Stimulated activated CD4-positive, alpha-beta T cell treated with anti-CD3 and anti-CD28 coated beads, TNF-alpha, amount 100 ng/mL, for 24 hours (primary cell): ENCODE measurements at places on chromosomes 12 and 14.

DNA sequence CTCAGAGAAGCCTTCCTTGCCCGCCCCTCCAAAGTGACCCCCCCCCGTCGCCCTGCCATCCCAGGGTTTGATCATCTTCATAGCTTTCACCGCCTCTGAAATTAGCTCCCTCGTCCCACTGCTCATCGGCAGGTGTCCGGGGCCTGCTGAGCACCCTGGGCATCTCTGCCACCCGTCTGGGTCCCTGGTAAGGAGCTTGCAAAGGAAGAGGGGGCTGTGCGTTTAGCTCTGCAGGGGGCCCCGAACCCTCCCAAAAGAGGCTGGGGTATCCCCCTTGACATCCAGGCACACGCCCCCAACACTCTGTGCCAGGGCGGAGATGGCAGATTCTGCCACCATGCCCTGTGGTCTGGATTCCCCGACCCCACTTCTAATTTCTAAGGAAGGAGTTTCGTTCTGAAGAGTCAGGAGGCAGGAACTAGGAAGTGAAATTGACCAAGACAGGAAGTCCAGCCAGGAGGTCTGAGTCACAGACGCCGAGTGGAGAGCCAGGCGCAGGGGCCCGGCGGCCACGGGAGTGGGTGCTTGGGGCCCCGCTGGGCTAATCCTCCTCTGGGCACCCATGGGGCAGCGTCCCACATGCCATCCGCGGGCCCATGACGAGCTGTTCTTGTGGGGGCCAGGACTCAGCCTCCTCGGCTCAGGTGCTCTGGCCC is 95.7 kb downstream of the RFLNA start:
- DNase-seq = no peak

DNA sequence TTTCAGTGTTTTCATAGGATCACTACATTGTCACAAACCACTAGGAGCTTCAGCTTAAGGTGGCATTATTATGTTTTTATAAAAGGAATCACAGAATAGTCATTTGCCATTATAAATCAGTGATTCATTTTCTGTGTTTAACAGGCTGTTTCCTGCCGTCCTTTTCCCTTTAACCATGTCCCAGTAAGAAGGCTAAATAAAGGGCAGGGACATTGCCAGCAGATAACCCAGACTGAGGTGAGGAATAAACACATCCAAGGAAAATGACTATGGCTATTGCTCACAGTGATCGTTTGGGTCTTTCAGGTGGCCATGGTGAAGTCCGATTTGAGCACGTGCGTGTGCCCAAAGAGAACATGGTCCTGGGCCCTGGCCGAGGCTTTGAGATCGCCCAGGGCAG is 17.9 kb upstream of the ALDH2 start:
- DNase-seq = no peak

GRCh38 chr12:125402874-125403789 is 337.9 kb downstream of the AACS start:
- DNase-seq = no peak

- peak; percentile 49 for DNase-seq
Observed at GRCh38 chr14:89429199-89430181, 12.5 kb upstream of the FOXN3 start.

DNA sequence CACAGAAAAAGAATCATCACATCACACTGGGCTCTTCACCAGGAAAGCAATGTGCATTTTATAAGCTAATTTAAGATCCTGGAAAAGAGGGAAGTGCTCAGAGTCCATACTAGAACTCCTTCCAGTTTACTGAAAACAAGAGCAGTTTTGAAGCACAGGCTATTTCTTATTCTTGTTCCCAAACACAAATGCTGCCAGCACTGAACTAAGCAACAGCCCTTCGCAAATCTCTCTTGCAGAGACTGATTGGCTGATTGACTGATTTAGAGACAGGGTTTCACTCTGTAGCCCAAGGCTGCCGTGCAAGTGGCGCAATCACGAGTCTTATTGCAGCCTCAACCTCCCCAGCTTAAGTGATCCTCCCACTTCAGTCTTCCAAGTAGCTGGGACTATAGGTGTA is 44.8 kb downstream of the BCL2L14 start:
- no peak for DNase-seq

DNA sequence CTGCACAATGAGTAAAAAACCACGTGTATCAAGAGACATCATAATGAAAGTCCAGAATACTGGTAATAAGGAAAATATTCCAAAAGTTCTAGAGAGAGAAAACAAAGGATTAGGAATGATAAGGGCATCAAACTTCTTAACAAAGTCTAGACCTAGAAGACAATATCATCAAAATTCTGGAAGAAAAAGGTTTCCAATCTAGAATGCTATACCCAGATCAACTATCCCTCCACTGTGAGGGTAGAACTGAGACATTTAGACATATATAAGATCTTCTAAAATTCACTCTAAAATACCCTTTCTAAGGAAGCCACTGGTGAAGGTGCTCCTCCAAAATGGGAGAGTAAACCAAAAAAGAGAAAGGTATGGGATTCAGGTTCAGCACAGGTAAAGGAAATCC is 2.9 kb downstream of the C1RL start:
- no peak for DNase-seq

- no peak for DNase-seq
Observed at GRCh38 chr12:124130691-124131591, 157.9 kb downstream of the ZNF664 start.

GRCh38 chr14:61695695-61696527 is 598 bp downstream of the HIF1A start:
- peak; percentile 22 for DNase-seq

DNA sequence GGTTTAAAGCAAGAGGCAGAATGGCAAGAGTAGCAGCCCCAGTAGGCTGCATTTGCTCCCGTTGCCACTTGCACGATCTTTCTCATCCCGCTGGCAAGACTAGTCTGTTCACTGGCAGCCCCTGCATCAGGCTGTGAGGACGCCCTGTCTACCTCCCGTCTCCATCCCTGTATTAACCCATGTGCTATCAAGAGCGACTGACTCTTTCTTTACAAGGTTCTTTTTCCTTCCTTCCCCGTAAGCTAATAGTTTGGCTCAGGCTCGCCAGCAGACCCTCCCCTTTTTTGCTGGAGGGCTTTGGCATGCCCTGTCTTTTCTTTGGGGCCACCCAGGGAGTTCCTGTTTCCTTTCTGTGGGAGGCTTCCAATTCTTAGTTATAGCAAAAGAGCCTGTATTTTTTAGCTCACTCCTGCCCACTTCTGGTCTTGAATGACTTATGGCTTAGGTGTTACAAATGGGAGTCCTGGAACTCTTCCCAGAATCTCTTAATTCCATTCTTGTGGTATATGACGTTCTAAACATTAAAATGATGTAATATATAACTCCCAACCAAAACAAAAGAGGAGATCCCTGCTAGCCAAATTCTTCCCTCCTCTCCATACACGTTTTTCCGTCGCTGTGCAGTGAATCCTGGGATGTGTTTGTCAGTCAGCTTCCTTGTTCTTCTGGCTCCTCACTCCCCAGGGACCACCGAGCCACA is 149.0 kb downstream of the PRKCH start:
- DNase-seq = no peak

DNA sequence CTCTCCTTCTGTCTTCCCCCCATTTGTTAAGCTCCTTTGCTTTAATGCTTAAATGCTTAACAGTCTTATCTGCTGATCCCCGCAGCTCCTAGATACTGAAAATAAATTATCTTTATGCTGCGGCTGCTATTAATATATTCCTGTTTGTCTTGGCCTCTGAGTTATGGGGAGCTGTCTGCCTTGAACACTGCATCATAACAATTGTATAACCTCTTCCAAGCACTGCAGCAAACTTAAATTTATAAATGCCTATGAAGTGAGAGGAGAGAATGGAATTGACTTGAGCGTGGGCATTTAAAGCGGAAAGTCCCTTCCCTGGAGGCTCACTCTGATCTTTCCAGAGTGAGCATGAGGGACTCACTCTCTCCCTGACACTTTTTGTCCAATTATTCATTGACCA is 23.1 kb upstream of the DCP1B start:
- no peak for DNase-seq

GRCh38 chr12:63068857-63069442 is 82.1 kb downstream of the AVPR1A start:
- no peak for DNase-seq

DNA sequence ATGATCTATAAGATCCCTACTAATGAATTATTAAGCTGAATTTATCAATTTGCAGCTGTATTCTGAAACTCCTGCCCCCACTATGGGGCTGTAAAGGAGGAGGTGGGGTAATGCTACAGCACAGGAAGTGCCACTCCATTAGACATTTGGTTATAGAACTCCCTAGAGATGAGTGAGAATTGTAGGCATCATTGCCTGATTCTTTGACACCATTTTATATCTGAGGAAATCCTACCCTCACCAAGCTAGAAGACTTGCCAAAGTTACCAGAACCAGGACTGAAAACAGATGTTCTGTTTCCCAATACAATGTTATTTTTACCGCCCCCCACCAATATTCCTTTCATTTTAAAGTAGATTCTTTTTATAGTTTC is 182.4 kb downstream of the EGLN3 start:
- DNase-seq = no peak

DNA sequence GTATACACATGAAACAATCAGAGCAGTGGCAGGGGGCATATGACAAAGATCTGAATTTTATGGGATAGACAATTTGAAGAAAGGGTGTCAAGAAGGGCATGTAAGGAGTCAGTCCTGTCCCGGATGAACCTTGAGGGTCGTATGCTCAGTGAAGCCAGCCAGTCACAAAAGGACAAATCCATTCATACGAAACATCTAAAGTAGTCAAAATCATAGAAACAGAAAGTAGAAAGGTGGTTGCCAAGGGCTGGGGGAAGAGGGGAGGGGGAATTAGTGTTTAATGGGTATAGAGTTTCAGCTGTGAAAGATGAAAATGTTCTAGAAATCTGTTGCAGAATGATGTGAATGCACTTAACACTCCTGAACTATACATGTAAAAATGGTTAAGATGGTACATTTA is 157.5 kb downstream of the TGFB3 start:
- no peak for DNase-seq

GRCh38 chr12:112738531-112738930 is 53.0 kb upstream of the RPH3A start:
- no peak for DNase-seq

GRCh38 chr12:42448841-42449240 is 122.9 kb downstream of the PPHLN1 start:
- DNase-seq = no peak

GRCh38 chr14:98446508-98446907 is 825.5 kb downstream of the BCL11B start:
- no peak for DNase-seq

DNA sequence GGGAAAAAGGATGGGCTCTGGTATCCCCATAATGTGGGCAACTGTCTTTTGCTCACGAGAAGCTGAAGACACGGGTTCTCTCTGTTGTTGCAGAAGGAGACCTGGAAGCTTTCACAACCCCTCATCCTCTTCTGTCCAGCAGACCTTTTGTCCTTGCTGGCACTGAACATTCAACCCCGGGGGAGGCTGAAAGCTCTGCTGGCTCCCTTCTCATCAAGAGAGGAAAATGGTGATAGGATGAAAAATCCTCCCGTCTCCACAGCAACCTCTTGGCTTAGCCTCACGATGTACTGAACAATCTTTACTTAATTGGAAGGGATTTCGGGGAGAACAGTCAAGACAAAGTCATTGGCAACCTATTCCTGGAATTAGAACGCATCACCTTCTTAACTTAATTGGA is 39.0 kb downstream of the ELK3 start:
- no peak for DNase-seq

GRCh38 chr14:101109981-101110728 is 206.6 kb upstream of the RTL1 start:
- no peak for DNase-seq

GRCh38 chr12:133107121-133107520 is 23.0 kb downstream of the ZNF891 start:
- no peak for DNase-seq

DNA sequence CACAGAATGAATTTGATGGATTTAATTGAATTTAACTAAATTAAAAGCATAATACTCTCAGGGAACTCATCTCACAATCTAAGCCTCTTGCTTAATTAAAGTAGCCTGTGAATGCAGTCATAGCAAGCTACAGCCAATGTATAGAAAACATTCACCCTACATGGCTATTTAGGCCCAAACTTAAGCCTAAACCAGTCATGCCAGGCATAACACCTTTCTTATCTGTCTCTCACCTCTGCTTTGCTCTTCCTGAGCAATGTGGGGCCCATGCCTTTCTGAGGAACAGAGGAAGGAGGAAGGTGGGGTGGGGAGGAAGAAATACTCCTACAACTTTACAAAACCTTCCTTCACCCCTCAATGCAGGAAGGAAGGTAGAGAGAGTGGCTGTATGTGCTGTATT is 29.1 kb downstream of the IFNG-AS1 start:
- DNase-seq = no peak

DNA sequence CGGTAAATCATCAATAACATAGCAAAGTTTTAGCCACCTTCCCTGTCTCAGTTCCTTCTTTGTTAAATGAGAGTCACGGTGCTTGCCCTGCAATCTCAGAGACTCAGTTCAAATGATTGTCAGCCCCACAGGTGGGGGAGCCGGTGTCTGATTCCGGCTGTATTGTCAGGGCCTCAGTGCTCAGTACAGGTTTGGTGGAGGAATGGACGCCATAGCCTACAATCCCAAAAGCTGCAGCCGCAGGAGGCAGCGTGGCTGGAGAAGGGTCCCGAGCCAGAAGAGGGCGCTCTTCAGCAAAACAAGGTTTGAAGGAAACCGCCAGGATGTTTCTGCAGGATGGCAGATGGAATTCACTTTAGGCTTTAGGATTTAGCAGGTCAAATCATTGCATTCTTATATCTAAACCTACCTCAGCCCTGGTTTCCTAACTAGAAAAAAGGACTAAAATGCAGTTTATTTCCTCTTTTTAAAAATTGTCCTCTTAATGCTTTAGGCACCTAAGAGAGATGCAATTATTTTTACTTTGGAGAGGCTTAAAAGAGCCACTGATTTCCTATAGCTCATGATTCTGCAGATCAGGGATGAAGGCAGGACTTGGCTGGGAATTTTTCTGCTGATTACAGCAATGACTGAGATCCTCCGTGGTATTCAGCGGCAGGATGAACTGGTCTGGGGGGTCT is 29.2 kb downstream of the FOS start:
- DNase-seq = peak; percentile 60

GRCh38 chr14:42523666-42524065 is 917.0 kb downstream of the LRFN5 start:
- no peak for DNase-seq

DNA sequence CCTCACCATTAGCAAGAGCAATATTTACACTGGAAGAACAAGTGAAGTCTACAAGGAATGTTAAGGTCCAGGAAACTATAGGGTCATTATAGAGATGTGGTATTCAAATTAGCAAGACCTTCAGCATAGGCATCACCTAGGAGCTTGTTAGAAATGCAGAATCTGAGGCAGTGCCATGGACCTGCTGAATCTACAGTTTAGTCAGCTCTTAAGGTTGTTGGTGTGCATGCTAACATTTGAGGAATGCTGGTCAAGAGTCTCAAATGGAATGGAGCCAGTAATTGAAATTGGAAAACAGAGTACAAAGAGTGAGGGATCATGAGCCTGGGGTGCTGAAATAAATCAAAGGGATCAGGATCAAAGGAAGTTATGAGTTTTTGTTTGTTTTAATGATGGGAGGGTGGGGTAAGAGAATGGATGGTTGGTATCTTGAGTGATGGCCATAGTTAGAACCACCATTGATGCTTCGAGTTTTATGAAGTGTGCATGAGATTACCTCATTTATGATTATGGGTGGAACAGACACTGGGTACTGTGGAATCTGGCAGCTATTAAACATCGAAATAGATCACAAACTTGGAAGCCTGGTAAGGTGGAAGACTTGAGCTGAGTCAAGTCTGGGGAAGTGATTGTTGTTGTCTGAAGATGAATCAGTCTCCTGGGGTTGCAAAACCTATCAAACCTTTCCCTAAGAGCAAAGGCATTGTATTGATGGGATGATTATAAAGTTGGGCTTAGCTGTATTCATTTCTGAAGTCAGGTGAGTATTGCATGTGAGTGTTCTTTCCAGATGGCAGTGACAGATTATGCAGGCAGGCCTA is 323.3 kb upstream of the E2F7 start:
- DNase-seq = no peak
